EL (cell line): ENCODE measurements at places on chromosomes 5 and 9.
A peak's percentile ranks its signal among the peaks of the same experiment; 100 is the strongest.

DNA sequence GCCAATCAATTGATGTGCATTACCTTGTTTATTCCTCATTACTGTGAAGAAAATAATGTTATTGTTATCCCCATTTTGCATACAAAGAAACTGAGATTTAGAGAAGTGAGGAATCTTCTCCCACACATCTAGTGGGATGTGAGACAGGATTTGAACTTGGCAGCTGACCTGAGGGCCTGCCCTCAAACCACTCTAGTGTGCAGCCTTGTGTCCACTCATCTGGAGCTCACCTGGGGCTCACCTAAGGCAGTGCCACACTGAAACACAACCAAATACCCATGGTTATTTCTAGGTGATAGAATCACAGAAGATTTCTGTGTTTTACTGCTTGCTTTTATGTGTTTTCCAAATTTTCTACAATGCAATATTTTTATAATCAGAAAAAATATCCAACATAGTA is 94.7 kb upstream of the SAP30L start:
- DNase-seq = no peak

DNA sequence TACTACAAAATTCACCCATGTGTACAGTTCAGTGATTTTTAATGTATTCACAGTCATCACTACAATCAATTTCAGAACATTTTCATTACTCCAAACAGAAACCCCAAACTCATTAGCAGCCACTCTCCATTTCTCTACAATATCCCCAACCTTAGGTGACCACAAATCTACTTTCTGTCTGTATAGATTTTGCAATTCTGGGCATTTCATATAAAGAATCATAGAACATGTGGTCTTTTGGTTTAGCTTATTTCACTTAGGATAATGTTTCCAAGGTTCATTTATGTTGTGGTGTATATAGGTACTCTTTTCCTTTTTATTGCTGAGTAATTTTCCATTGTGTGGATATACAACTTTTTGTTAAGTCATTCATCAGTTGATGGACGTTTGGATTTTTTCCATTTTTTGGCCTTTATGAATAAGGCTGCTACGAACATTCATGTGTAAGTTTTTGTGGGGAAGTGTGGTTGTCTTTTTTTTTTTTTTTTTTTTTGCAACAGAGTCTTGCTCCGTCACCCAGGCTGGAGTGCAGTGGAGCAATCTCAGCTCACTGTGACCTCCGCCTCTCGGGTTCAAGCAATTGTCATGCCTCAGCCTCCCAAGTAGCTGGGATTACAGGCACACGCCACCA is 54.5 kb downstream of the DOCK8 start:
- DNase-seq = no peak

GRCh38 chr5:28404363-28405071 is 1366.1 kb upstream of the CDH9 start:
- no peak for DNase-seq

DNA sequence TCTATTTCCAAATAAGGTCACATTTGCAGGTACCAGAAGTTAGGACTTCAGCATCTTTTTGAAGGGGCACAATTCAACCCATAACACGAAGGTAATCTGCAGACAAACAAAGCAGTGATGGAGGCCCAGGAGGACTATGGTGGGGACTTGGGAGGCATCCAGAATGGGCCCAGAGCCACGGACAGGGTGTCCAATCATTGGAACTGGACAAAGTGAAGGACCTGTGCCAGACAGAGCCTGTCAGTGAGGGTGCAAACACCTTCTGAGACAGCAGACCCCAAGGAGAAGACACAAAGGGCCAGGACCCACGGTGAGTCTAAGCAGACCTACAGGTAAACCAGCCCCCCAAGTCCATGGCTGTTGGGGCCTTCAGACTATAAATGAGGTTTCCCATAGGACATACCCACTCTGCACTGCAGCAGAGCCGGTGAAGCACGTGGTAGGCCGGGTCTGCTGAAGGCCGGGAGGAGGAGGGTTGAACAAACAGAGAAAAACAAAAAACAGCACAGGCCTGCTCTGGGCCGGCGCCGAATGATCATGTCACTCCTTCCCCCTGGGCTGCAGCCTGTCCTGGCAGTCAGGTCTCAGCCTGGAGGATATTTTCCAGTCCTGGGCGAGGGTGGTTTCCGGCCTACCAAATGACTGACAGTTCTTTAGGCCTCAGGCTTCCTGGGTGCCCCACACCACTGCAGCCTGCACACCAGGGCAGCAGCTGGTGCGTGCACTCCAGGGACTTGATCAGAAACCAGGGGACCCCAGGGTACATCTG is 84.4 kb downstream of the COL23A1 start:
- no peak for DNase-seq

DNA sequence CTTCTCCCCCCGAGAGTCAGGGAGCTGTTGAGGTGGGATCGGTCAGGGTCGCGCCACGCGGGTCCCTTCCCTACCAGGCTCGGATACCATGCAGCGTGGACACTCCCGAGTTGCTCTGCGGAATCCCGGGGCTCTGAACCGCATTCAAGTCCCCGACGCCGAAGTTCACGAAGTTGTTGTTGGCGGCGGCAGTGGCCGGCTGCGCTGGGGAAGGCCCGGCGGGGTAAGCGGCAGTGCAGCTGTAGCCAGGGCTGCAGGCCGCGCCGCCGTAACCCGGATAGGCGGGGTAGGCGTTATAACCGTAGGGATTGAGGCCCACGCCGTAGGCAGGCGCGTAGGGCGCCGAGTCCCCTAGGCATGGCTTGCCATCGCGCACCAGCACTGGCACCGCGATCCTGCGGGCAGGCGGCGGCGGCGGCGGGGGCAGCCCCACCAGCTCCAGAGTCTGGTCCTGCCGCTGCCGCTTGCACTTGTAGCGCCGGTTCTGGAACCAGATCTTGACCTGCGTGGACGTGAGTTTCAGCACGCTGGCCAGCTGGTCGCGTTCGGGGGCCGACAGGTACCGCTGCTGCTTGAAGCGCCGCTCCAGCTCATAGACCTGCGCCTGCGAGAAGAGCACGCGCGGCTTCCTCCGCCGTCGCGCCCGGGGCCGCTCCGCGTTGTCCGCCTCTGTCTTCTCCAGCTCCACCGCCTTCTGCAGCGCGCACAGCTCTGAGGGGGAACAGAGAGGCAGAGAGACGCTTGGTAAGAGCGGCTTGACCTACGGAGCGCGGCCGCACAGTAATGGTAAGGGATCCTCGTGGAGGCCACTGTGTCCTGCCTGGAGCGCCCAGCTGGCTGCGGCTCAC is 2.3 kb downstream of the NKX2-5 start:
- DNase-seq = no peak

GRCh38 chr5:157997991-157998504 is 139.1 kb upstream of the CLINT1 start:
- DNase-seq = peak; percentile 42

- DNase-seq = no peak
Measured at GRCh38 chr9:89879276-89879675, 274.5 kb downstream of the GADD45G start.

GRCh38 chr5:147391781-147392180 is 118.1 kb downstream of the DPYSL3 start:
- peak; percentile 76 for DNase-seq

GRCh38 chr5:125171641-125172040 is 425.2 kb upstream of the ZNF608 start:
- no peak for DNase-seq

DNA sequence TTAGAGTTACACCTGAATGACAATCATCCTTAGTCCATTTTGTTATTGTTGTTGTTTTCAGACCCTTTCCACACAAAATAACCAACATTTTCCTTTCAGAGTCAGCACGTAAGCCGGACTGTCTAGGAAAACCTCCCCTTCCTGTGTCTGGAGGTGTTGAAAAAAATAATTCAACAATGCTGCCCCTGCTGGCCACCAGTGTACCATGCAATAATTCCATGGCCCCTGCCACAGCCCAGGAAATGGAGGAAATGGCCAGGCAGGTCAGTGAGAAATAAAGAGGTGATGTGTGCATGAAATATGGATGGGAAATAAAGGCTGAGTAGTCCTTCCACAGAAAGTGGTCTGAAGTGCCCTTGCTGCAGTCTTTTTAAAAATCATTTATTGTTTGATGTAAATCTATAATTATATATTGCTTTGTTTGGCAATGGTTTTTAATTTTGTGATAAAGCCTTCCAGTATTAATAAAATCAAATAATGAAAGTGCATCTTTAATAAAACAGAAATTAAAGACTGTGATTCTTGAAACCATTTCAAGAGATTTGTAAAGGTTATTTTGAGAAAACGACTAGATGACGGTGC is 152.8 kb upstream of the PAPPA start:
- no peak for DNase-seq

DNA sequence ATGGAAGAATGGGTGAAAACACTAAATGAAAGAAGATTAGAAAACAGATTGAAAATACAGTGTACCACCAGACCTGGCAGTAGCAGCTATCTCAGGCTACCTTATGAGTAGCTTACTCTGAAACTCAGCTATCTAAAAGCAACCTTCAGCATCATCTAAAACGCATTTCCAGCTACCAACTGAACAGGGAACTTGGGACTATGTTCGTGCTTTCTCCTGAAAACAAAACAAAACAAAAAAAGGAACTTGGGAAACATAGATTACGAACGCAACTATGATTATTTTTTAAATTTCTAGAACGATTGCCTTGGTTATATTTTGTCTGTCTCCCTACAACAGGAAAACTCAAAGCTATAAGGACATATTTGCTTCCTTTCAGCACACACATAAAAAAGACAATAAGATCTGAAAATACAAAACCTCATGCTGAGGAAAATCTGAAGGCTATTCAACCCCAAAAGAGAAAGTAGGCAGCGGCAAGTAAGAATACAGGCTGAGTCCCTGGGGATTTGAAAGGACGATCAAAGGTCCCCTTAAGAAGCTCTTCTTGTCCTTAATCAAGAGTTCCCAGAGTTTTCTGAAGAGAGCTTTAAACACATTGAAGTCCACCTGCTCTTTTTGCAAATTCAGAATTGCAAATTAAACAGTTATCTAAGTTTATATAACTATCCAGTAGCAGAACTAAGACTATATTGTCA is 53.4 kb downstream of the OR2K2 start:
- no peak for DNase-seq

DNA sequence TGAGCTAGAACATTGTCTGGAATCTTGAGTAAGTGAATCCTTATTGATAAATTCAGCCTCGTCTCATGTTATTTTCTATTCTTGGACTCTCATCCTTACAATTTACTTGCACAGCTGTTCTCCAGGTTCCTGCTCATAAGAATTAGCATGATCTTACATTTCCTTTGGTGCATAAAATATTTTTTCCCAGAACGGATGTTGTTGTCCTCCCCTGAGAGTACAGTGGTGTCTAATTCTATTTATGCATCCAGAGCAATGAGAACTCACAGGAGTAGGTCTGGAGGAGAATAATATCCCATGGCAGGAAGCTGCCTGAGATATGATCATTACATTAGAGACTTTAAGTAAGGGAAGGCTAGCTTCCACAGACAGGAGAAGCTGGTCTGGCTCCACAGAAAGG is 178.4 kb upstream of the MAST4 start:
- DNase-seq = no peak

DNA sequence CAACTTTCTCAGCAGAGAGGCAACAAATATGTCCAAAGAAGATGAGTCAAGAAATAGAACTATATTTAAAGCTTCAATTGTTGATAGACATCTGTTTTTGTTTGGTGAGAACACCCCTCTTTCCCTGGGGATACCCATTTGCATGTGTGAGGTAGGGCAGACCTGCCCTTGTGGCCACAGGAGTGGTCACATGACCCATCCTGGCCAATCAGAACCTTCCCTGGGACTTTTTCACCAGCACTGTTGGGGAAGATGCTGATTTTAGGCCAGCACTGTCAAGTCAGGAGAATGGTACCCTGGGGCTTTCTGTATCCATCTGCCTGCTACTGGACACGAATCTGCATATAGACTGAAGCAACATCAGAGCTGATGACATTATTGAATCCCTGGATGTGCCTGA is 211.2 kb downstream of the CDK5RAP2 start:
- no peak for DNase-seq

DNA sequence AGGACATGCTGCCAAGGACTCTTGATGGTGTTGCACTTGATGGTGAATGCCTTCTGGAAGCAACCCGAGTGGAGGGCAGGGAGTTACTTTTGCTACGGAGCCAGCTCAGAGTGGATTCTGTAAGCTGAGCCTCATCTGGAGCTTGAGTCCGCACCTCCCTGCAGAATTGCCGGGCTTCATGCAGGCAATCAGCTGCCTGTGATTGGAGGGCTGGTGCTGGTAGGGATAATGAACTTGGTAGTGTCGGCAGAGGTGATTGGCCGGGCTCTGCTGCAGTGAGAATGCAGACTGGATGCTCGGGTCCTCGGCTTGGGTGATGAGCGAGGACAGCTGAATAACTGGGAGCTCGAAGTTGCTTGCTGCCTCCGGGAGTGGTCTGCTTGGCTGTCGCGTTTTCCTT is 23.1 kb downstream of the SLC25A25 start:
- peak; percentile 81 for DNase-seq

DNA sequence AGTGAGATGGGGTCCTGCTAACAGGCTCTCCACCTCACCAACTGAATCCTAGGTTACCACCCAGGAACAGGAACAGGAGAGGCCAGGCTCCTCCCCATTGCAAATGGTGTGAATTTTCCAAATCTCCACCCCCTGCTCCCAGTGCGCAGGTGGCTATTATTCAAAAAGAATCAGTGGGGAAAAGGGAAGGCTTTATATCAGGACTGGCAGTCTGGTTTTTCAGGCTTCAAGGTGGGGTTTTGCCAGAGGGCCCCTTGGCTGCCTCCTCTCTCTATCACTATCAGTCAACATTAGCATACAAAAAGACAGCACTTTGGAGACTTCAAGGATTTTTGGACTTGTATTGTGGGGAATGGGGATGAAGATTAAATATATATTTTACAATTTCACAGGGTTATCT is 1817.6 kb upstream of the C9orf72 start:
- no peak for DNase-seq

DNA sequence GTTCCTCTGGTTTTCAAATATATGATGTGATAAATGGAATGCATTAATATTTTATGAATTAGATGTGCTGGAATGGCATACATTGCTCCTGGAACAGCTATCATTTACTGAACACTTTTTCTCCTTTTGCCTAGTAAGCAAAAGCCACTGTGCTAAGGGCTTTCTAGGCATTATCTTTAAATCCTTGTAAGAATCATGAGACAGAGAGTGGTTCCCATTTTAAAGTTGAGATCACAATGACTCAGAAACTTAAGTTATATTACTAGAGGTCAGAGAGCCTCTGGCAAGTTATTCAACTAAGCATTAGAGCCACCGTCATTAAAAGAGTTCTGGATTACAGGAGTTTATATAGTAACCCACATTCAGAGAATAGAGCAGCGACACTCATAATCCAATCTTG is 26.7 kb upstream of the FSD1L start:
- no peak for DNase-seq

- no peak for DNase-seq
Measured at GRCh38 chr9:21551401-21551800, 69.3 kb upstream of the IFNE start.

- DNase-seq = peak; percentile 61
Measured at GRCh38 chr5:337563-338130, 16.1 kb downstream of the AHRR start.

- no peak for DNase-seq
Measured at GRCh38 chr9:133950192-133950591, 41.9 kb downstream of the VAV2 start.
